ENCODE measurements at places on chromosomes 2 and 18.
A peak's percentile ranks its signal among the peaks of the same experiment; 100 is the strongest.

DNA sequence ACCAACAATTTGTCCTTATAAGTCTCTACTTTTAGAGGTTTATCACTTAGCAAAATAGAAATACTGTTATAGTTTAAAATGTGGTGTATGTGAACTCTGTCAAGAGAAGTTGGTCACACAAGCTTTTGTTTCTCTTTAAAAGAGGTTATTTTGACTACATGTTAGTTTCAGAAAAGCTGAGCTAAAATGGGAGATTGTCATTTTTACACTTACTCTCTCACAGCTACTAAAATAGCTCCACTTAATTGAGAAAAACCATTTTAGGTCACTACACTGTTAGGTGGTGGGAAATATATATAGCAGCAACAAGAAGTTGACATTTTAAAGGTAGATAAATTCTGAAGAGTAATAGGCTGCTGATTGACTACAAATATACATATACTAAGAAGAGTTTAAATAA, 161.5 kb upstream of the KCNJ3 start:
- DNase-seq, result no peak

- peak; percentile 41 for DNase-seq
Observed at GRCh38 chr18:8741532-8741931, 36.2 kb downstream of the MTCL1 start.

GRCh38 chr18:53796040-53796729, 428.3 kb downstream of the MBD2 start:
- no peak for DNase-seq

- DNase-seq, result no peak
Observed at GRCh38 chr18:79889569-79889968, 61.9 kb downstream of the SLC66A2 start.

- no peak for DNase-seq
Observed at GRCh38 chr2:169709331-169709730, 15.1 kb downstream of the PHOSPHO2 start.

DNA sequence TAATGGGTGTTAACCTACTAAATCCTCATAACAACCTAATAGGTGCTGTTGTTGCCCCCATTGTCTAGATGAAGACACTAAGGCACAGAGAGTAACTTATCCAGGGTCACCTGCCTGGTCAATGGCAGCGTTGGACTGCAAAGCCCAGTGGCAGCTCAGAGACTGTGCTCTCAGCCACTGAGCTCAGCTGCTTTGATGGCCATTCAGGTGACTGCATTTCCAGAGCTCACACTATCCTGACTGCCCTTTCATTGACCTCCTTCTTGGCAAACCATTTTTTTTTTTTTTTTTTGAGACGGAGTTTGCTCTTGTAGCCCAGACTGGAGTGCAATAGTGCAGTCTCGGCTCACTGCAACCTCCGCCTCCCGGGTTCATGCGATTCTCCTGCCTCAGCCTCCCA, 115.2 kb downstream of the MAPK4 start:
- DNase-seq, result no peak

DNA sequence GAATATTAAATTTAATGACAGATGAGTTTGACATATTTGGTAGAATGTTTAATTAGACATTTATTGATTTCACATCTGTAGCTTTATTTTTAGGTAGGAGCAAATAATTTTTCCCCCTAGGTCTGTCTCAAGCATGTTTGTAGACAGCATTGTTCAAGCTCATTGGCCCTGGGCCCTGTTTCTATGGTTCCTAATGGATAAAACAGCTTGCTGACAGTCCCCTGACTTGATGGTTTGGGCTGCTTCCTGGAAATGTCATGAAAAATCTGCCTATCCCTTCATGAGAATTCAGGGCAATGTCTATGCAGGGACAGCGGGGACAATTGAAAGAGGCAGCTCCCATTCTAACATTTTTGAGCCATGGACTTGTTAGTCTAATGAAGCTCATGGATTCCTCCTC, 14.6 kb upstream of the MEP1B start:
- DNase-seq, result no peak
